NCI-H2081 treated with DMSO at 0.1 percent for 48 hours (cell line): ENCODE measurements at places on chromosomes 7 and 10.

- no peak for DNase-seq
These were observed 74.8 kb downstream of the CYP26A1 start for GRCh38 chr10:93148476-93148875.

DNA sequence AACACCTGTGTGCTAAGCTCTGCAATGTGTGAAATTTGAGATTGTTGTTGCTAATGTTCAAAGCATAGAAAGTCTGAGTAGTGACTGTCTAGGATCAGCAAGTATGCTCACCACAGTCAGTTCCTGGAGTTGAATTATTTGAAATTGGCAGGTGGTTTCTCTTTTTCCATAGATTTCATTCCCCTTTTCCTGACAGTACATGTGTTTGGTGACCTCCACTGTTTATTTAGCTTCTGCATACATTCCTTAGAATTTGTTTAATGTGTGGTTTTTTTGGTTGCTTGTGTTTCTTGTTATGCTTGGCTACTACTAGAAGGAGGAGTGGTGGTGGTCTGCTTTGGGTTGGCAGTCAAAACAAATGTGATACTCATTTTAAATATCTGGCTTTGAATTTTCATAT, 52.3 kb downstream of the FOXP2 start:
- DNase-seq, result no peak

DNA sequence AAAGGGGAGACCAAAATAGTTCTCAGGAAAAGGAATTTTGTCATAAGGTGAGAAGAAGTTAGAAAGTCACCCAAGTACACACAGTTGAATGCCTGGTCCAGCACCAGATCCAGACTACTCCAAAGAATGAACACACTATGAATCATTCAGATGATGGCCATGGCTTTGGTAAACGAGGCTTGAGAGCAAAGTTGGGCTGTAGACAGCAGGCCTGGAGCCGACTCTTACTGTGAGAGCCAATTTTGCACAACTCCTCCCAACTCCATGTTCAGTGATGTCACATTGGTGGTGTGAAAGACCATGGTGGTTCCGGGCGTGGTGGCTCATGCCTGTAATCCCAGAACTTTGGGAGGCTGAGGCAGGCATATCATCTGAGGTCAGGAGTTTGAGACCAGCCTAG, 131.6 kb downstream of the PKD1L1 start:
- DNase-seq, result no peak

- no peak for DNase-seq
These were observed 98.7 kb downstream of the PRTFDC1 start for GRCh38 chr10:24853661-24854060.

GRCh38 chr7:100966542-100967291, 2.6 kb upstream of the MUC12 start:
- no peak for DNase-seq

DNA sequence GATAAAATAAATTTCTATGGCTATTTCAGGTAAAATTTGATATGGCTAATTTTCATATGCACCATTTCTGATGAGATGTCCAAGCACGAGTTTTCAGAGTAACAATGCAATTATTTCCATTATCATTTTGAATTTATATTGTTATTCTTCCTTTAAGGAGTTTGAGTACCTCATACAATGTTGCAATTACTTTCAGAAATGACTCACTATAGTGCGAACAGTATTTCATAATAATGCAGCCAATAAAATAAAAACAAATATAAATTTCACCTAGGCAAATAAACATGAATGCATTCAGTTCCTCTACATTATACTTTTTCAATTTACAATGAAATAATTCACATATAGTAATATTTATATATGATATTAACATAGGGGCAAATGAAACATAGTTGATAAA, 78.8 kb upstream of the LRRN3 start:
- DNase-seq, result no peak

DNA sequence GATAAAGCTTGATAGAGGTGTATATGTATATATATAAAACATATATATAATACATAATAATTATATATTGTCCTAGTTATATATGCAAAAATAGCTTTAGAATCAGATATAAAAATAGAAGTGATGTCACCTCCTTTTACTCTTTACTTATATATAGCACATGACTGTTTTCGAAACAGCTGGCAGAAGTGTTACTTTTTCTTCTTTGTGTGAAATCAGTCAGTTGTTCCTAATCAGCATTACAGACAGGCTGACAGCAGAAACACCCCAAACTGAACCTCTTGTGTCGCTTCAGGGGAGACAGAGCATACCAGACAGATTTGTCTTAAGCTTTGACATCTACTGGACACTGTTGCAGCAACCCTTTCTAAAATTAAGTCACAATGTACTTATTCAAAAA, 684.9 kb upstream of the CELF2 start:
- DNase-seq, result no peak

- no peak for DNase-seq
These were observed 72.6 kb downstream of the OSBPL3 start for GRCh38 chr7:24907311-24907886.

DNA sequence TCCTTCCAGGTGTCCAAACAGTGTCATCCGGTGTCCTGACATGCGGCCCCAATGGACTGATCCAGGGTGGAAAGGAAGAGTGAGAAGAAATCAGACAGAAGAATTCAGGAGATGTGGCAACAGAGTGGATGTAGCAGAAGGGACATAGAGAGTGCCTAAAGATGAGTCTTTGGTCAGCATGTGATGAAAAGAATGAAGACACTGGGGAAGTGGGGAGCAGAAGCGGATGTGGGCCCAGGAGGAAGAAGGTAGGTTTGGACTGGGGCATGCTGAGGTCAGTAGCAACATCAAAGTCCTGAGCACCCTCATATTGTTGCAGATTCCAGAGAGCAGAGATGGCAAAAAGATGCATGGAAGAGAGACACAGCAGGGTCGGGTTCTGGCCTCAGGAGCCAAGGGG, 71.8 kb upstream of the STEAP1B start:
- DNase-seq, result no peak

GRCh38 chr10:16957038-16957437, 139.8 kb upstream of the RSU1 start:
- no peak for DNase-seq

DNA sequence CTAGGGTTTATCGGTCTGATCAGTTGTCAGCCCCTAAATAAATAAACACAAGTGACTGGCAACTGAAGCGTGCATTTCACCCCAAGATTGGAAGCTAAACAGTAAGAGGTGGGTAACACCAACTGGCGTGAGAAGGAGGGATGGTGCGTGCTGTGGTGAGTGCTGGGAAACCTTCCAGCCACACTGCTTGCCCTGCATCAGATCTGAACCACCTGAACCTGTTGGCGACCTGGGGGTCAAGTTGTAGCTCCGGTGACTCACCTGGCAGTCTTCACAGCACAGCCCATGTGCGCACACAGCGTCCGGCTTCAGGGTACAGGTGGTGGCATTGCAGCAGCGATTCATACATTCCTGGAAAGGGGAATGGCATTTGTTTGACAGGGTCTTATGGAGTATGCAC, 170.1 kb downstream of the FANK1 start:
- no peak for DNase-seq

- DNase-seq, result no peak
These were observed 630.8 kb downstream of the SUGCT start for GRCh38 chr7:40765639-40766038.

- DNase-seq, result no peak
These were observed 130.6 kb upstream of the FAM20C start for GRCh38 chr7:61576-62360.

DNA sequence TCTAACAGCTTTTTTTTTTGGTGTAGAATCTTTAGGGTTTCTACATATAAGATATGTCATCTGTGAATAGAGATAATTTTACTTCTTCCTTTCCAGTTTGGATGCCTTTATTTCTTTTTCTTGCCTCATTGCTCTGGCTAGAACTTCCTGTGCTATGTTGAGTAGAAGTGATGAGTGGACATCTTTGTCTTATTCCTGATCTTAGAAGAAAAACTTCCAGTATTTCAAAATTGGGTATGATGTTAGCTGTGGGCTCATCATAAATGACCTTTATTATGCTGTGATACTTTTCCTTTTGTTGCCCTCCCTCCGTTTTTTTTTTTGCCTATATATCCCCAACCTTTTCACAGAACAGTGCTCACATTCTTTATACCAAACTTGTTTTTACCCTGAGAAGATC, 8.8 kb downstream of the AGK start:
- no peak for DNase-seq

GRCh38 chr7:106262221-106262881, 22.4 kb downstream of the NAMPT start:
- no peak for DNase-seq

- DNase-seq, result no peak
These were observed 93.3 kb upstream of the FAM3C start for GRCh38 chr7:121489440-121489839.

DNA sequence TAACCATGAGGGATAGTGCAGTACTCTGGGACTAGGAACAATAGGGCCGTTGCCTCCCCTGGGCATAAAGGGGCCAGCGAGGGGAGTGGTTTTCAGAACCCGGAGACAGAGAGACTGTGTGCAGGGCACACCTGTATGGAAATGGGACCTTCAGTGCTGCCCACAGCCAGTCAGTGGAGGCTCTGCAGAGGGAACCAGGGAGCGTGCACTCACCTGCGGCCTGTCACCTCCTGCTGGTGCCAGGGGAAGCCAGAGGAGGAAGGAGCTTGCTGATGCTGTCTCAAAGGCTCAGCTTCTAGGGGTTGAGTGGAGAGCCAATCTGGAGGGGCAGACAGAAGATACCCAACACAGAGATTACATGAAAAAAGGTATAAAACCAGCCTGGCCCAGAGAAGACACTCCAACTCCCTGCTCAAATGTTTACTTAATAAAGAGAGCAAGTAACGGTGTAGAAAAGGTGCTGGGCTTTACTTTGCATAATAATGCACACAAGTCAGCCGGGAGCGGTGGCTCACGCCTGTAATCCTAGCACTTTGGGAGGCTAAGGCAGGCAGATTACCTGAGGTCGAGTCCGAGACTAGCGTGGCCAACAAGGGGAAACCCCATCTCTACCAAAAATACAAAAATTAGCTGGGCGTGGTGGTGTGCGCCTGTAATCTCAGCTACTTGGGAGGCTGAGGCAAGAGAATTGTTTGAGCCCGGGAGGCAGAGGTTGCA, 35.5 kb upstream of the WAPL start:
- DNase-seq, result peak; percentile 33

- no peak for DNase-seq
These were observed 176.3 kb downstream of the CREB5 start for GRCh38 chr7:28588602-28589001.

DNA sequence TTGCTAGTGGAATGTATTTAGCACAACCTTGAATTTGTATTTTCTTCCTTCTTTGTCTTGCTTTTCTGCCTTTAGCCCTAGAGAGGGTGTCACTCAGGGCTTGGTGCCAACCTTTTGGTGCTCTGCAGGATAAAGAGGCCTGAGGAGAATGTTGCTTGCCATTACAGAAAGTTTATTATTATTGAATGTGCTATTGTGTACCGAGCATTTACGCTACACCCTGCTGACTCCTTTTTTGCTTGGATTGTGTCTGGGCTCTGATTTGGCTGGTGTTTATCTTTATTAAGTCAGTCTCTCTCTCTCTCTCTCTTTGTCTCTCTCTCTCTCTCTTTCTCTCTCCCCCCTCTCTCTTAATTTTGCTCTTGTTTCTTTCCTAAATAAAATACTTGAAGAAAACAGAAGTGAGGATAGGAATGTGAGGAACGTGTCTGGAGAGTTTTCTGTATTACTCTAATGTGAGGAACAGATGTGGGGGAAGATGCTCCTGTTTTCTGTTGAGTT, 284.4 kb upstream of the PHYHIPL start:
- no peak for DNase-seq

DNA sequence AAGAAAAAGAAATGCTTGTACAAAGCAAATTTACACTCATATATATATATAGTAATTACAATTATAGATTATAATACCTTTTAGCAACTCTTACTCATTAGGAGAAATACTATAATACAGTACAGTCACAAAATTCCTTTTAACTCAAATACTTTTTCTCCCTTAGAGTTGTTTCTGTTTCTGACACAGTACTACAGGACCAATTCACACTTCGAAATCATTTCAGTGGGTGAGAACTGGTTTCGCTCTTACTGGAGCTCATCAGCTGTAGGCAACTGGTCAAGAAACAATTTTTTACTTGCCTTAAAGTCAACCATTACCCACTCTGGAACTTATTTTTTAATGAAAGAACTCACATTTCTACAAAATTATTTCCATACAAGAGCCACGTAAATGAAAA, 6.0 kb downstream of the CCDC186 start:
- DNase-seq, result no peak

DNA sequence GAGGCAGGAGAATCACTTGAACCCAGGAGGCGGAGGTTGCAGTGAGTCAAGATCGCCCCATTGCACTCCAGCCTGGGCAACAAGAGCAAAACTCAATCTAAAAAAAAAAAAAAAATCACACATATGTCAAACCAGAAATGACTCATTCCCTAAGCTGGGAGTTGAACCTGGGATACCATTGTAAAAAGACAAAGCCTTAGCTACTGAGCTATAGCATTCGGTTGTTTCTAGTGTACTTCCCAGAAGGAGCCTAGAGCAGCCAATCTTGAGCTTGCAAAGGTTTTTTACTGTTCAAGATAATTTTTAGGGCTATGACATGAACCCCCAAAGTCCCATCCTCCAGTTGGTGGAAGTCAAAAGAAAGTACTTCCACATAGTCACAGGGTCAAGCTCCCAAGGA, 87.9 kb downstream of the ZNF467 start:
- no peak for DNase-seq

DNA sequence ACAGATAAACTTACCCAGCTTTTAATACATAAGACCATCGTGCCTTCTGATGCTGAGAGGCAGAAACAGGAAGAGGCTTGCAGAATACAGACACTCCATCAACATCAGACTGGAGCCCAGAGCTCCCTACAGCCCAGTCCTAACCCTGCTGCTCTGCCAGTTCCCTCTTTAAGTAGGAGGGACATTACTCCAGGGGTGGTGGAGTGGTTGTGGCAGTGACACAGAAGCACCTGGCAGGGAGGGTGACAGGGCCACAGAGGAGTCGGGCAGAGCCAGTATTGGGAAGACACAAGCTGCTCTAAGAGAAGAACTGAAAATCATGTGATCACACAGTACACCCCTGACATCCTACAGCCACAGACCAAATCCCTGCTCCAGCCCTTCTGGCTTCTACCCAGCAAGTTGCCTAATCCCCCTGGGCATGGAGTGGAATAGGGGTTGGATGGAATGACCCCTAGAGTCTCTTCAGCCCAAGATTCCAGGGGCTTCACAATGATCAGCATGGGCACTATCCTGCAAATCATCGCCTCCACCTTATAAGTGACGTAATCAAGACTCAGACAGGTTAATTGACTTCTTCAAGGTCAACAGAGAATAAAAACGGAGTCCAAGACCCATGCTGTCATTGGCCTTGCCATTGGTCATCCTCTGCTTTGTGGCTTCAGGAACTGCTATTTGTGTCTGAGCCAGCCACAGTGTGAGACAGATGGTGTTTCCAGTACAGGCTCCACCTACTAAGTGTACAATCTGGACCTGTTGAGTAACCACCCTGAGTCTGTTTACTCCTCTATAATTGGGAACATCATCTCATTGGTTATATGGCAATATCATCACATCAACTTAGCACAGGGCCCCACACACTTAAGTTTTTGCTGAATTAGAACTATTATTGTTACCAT, 61.1 kb upstream of the ZMIZ1 start:
- DNase-seq, result no peak
